ENCODE measurements at places on chromosomes 12 and 14.

GRCh38 chr12:5243014-5243413 is 188.9 kb upstream of the NTF3 start:
- no peak for DNase-seq

DNA sequence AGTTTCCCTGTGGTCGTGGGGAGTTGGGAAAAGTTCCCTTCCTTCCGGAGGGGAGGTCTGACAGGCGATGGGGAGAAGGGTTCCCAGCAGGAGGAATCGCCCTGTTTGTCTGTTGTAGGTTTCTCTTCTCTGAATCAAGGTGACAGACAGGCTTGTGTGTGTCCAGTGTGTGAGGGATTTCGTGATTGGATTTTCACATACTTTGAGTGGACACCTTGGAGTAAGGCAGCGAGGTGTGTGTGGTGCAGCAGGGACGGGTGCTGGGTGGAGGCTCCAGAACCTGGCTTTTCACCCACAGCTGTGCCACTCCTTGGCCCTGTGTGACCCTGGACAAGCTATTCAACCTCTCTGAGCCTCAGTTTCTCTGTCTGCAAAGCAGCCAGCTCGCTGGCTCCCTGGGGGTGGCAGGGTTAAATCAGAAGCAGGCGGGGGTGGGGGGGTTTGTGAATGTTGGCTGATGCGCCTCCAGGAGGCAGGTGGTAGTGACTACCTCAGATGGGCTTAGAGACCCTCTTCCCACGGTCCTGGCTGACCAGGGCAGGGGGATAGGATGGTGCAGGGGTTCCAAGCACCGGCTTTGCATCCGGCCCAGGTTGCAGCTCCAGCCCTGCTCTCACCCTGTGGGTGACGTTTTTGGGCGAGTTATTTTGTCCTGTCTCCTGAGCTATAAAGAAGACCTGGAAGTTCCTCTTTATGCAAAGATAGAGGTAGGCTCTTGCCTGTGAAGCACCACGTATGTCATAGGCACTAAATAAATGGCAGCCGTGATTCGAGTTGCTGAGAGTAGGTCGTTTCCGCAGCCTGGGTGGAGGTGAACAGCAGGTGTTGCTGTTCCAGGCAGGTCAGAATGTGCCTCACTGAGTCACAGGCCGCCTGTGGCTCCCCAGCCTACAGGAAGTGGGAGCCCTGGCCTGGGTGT is 679 bp downstream of the BDKRB2 start:
- no peak for DNase-seq

DNA sequence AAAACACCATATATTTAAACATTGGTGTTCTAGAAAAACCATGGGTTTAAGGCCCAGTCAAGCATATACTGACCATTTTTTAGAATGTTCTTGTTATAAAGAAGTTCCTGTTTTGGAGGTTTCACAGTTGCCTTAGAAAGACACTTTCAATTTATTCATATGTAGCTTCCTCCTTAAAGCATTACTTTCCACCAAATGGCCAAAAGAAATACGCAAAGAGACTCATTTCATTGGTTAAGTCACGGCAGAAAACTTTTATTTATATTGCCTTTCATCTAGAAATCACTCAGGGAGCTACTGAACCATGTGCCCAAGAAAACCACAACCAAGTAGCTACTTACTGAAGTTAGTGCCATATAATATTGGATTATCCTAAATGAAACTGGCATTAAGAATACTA is 40.0 kb downstream of the MYBPC1 start:
- no peak for DNase-seq

- DNase-seq, result no peak
Observed at GRCh38 chr12:125314051-125314755, 249.0 kb downstream of the AACS start.

- DNase-seq, result no peak
Observed at GRCh38 chr12:116689979-116690744, 47.7 kb downstream of the SPRING1 start.

DNA sequence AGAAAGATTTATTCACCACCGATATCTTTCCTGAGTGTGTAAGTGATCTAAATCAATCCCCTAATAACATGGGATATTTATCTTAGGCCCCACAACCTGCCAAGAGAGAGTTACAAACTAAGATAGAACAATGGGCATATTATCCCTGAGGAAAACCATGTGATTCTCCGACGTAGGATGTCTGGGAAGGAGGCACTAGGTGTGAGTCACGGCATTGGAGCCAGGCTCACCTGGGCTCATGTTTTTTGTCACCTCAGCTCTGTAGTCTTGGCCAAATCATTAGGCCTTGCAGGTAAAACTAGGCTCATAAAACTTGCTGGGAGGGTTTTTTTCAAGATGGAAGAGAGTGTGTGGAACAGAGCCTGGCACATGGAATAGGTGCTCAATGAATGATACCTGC is 129.7 kb upstream of the PLEKHG7 start:
- no peak for DNase-seq

GRCh38 chr12:75717902-75718301 is 206.5 kb upstream of the KRR1 start:
- DNase-seq, result no peak

- no peak for DNase-seq
Observed at GRCh38 chr12:66409195-66409871, 107.0 kb downstream of the HELB start.

GRCh38 chr12:2018391-2018790 is 14.1 kb upstream of the DCP1B start:
- no peak for DNase-seq

GRCh38 chr12:99311373-99311772 is 336.2 kb upstream of the GARIN6 start:
- no peak for DNase-seq

- DNase-seq, result no peak
Observed at GRCh38 chr12:46667551-46667950, 158.2 kb downstream of the SLC38A4 start.

GRCh38 chr12:63208956-63209355 is 58.0 kb upstream of the AVPR1A start:
- no peak for DNase-seq

- DNase-seq, result no peak
Observed at GRCh38 chr12:1206118-1206734, 215.2 kb downstream of the ERC1 start.

- no peak for DNase-seq
Observed at GRCh38 chr12:1881301-1881700, 37.2 kb downstream of the CACNA2D4 start.

- no peak for DNase-seq
Observed at GRCh38 chr12:93802293-93802692, 125.1 kb downstream of the CRADD start.

DNA sequence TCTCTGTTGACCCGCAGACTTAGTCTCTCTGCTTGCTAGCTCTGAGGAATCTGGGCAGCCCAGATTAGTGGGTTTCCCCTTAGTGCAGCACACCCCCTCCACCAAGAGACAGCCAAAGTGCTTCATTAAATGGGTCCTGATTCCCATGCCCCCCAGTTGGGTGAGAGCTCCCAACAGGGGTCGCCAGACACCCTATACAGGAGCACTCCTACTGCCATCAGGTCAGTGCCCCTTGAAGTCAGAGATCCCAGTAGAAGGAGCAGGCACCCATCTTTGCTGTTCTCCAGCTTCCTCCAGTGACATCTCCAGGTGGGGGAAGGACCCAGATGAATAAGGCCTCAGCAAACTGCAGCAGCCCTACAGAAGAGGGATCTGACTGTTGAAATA is 36.7 kb upstream of the C14orf132 start:
- DNase-seq, result no peak

- no peak for DNase-seq
Observed at GRCh38 chr14:87203346-87203745, 789.6 kb downstream of the GALC start.

DNA sequence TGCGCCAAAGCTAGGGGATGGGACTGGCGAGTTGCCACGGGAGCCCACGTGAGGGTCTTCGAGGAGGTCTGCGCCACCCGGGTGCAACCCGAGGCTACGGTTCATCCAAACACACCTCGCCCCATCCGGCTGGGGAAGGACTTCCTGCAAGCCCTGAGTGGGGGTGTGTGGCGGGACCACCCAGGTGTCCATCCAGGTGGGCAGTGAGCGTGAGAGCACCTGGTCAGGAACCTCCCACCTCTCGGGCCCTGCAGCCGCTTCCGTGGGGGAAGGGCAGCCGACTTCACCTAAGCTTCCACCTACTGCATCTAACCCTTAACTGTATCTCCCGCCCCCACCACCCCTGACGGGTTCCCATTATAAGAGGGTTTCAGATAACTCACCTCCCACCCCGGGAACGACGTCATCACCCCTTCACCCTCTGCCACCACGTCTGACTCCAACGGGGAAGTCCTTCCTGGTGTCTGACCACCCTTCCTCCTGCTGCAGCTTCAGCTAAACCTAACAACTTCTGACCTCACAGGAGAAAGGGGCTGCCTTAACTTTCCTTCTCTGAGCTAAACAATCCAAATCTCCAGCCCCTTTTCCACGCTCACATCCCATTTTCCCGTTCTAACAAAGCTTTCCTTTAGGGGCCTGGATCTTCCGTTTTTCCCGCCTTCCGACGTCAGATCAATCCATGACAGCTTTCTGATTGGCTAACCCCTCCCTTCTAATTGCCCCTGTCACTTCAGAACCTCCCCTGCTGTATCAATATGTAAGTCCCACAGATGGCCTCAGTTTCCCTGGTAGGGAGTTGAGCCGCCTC is 27.4 kb upstream of the SMUG1 start:
- DNase-seq, result no peak

DNA sequence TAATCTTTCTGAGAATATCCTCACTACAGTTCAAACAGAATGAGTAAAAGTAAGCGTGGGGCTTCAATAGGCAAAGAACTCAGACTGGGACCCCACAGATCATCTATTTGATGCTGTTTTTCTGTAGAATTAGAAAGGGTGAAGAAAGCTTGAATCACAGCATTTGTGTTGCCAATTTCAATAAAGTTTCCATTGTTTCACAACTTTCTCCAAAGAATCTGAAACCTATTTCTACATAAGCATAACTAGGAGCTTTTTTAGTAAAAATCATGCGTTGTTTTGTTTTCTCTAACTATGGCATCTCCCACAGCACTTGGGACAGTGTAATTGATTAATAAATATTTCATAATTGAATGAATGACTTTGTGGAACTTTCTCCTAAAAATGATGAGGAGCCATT is 16.7 kb upstream of the NEDD1 start:
- no peak for DNase-seq

- no peak for DNase-seq
Observed at GRCh38 chr12:89183985-89184435, 168.3 kb downstream of the DUSP6 start.

GRCh38 chr12:41473441-41473840 is 285.3 kb downstream of the PDZRN4 start:
- no peak for DNase-seq

- DNase-seq, result no peak
Observed at GRCh38 chr12:5345534-5345933, 86.4 kb upstream of the NTF3 start.

GRCh38 chr12:108356835-108357806 is 18.0 kb upstream of the CMKLR1 start:
- no peak for DNase-seq

DNA sequence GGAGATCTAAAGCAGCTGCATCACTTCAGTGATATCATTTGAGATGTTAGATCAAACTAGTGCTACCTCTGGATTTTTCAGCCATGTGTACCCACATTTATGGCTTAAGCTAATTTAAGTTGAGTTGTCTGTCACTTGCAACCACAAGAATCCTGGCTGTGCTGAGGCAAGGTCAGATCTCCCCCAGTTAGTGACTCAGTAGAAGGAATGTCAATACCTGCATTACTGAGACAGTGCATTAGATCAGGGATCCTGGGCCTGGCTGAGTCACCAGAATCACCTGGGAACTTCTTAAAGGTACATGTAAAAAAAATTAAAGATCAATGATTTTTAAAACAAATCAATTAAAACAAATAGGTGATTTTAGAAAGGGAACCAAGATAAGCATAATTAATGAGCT is 84.6 kb upstream of the GRIN2B start:
- no peak for DNase-seq

DNA sequence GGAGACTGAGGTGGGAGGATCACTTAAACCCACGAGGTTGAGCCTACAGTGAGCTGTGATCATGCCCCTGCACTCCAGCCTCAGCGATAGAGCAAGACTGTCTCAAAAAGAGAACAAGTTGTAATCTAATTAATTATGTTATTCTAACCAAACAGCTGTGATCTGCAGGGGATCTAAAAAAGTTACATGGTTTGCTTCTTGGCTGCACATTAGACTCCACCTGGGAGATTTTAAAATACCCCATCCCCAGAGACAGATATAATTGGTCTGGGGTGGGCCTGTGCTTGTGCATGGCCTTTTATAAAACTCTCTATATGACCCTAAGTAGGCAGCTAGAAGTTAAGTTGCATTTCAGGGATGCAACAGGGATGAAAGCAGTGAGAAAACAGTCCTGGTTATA is 76.7 kb downstream of the SCAF11 start:
- no peak for DNase-seq

DNA sequence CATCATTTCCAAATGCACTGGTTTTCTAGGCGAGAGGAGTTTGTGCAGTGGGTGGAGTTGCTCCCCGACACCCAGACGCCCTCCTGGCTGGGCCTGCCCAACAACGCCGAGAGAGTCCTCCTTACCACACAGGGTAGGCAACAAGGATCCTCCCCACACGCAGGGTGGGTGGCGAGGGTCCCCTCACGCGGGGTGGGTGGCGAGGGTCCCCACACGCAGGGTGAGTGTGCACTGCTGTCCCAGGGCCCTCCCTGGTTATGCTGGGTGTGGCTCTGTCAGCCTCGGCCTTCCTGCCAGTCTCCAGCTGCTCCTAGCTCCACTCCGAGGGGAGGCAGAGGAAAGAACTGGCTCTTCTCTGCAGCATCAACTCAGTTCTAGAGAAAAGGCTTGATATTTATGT is 42.3 kb downstream of the HSP90AA1 start:
- DNase-seq, result no peak

DNA sequence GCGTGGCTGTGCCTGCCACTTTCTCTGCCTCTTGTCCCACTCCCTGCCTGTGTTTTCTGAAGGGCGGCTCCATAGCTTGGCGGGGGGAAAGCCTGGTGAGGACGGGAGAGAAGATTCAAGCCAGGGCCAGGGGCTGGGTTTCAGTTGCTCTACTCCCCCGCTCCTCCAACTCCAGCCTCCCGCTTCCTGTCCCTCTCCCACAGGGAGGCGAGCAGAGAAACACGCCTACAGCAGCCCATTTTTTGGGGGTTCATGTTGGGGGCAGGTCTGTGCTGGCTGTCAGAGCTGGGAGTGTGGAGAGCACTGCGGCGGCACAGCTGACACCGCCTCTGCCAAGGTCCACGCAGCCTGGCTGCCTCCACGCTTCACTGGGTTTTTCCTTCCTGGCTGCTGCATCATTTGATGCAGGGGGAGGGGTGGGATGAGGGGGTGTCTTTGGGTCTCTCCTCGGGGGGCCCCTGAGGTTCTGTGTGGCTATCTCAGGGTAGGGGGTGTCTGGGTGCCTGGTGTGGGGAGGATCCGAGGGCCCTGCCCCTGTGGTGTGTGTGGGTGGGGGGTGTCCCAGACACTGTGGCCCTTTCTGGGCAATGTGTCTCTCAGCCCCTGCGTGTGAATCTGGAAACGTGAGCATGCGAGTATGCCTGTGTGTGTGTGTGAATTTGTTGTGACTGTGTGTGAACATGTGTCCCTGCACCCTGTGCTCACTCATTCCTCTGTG is 10.7 kb upstream of the KRT80 start:
- no peak for DNase-seq

GRCh38 chr12:119153477-119154434 is 25.0 kb upstream of the HSPB8 start:
- DNase-seq, result no peak

All from activated CD4-positive, alpha-beta T cell treated with anti-CD3 and anti-CD28 coated beads, Interleukin-2, amount 50 U/mL, for 24 hours (primary cell).